ENCODE measurements at places on chromosomes 6 and 20.

- DNase-seq = no peak
Measured at GRCh38 chr6:70124882-70125545, 177.9 kb downstream of the COL9A1 start.

DNA sequence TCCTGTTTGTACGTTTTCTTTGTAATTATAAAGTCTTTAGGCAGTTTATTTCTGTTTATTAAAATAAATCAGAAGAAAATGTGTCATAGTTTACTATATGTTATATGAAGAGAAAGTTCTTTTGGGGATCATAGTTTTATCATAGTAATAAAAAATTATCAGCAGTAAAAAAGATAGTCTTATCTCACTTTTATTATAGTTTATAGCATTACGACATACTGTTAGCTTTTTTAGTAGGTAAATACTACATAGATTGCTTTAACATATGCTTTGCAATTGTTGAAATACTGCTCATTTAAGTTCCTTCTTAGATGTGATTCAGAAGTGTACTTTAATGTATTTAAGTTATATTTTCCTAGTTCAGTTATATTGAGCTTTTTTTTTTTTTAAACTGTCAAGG is 13.9 kb downstream of the QKI start:
- DNase-seq = no peak

DNA sequence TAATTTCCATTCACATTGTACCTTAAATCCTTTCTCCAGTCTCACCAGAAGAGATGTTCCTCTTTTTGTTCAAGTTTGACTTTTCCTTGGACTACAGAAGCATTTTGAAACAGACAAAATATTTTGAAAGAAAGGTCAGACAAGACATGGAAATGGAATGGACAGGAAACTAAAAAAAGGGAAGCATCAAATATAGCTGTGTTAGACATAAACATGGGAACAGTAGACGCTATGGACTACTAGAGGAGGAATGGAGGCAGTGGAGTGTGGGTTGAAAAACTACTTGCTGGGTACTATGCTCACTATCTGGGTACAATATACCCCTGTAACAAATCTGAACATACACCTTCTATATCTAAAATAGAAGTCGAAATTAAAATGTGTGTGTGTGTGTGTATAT is 4.1 kb upstream of the FAM135A start:
- DNase-seq = no peak

GRCh38 chr6:104705095-104705707 is 154.5 kb downstream of the HACE1 start:
- DNase-seq = no peak

DNA sequence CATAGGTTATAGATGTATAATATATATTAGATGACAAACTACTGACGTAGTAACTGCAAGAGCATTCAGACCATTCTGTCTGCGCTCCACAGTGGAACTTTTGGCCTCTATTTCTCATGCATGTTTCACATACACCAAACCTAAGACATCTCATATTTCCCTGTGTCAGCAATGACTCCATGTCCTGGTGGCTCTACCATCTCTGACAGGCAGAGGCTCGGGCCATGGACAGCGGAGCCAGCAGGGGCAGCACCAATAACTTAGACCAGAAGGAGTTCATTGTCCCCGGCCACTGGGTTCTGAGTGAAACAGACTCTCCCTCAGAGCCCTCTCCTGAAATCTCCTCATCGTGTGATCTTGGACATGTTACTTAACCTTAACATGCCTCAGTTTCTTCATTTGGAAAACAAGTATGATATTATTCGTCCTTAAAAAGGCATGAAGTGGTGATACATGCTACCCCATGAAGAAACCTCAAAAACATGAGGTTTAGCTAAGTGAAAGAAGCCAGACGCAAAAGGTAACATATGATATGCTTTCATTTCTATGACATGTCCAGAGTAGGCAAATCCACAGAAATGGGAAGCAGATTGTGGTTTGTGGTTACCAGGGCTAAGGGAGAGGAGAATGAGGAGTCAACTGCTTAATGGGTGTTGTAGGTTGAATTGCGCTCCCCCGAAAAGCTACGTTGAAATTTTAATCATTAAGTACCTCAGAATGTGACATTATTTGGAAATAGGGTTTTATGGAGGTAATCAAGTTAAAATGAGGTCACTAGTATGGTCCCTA is 564.0 kb upstream of the JARID2 start:
- no peak for DNase-seq

DNA sequence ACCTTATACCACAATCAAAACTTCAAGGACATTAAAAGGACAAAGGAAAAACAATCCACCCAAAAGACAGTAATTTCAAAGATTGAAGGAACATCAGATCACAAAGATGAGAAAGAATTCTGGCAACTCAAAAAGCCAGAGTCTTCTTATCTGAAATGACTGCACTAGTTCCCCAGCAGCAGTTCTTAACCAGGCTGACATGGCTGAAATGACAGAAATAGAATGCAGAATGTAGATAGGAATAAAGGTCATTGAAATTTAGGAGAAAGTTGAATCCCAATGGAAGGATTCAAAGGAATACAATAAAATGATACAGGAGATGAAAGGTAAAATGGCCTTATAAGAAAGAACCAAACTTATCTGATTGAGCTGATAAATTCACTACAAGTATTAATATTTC is 231.4 kb downstream of the CD109 start:
- DNase-seq = no peak

- DNase-seq = no peak
Measured at GRCh38 chr20:38197217-38197616, 32.1 kb upstream of the TGM2 start.

- DNase-seq = no peak
Measured at GRCh38 chr6:4641461-4641860, 134.7 kb upstream of the CDYL start.

DNA sequence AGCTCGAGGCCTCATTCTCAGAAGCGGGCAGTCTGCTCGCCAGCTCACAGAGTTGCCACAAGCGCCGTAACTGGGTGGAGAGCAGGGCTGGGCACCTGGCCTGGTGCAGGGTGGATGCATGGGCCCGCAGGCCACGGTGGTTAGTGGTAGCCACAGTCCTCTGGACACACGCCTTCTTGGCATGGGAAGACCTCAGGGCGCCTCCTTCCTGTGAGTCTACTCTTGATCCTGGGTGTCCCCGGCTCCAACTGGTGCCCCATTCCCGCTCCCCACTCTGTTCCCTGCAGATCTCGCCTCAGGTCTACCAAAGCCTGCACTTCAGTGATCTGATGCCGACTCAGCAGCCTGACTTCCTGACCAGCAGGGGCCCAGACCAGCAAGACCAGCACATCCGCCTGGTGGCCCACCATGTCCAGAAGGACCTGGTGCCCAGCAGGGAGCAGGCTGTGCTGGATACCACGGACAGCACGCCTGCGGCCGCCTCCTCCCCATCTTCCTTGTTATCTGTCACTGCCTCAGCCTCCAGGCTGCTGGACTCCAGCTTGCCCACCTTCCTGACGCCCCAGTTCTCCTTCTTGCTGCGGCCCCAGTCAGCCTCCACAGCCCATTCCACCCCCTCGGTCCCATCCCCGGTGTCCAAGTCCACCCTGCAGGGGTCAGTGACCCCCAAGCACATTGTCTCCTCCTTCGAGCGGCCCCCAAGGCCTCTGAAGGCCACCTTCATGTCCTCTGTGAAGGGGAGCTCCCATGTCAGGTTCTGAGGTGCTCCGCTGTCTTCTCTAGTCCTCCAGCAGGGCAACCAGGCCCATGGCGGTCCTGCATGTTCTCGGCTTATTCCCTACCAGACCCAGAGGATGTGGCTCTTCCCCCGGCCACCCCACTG is 43.1 kb downstream of the SUN5 start:
- DNase-seq = no peak

DNA sequence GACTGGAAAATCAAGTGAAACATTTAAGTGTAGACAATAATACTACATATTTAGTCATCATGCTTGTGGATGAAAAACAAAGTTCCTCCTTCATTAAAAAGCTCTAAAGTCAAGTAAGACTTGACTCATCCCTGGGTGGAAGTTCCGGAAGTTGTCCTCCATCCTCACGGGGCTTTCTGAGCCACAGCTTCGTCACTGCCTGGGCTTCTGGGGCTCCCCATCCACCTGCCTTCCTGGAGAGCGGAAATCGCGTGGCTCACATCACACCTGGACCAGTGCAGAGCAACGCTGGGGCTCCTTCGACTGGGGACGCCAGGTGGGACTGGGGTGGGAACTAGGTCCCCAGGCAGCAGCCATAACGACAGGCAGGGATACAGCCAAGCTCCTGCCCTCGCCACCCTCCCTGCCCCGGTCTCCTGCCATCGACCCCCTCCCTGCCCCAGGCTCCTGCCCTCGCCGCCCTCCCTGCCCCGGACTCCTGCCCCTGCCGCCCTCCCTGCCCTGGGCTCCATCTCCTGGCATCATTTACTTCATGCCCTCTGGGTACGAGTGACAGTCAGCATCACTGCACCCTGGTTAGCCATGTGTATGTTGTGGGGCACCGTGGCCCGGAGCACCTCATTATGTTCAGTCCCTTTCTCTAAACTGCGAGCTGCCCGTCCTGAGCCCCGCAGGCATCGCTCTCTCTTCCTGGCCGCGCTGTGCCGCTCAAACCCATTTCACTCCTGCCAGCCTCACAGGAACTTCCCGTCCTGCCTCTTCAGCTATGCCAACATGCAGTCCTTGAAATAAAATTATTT is 12.9 kb downstream of the THBS2 start:
- no peak for DNase-seq

DNA sequence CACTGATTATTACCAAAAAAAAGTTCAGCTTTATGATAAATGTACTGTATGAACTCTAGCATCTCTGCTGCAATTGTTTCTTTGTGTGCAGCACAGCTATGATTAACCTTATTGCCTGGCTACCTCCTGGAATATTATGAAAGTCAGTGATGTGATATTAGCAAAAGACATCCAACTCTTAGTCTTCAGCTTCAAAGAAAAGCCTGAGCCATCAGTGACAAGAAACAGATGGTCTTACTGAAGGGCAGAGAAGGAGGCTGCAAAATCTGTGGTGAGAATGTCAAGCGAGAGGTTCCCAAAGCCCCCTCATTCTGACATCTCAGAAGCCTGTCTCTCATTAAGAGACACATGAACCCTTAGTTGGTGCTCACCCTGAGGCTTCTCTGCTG is 89.4 kb upstream of the TNFAIP3 start:
- no peak for DNase-seq
